ENCODE measurements at places on chromosomes 6 and 20. TPM values are rescaled to one million over a fixed set of nuclear protein-coding genes. Genes with fewer than 3 reads are reported as not detected.

Gene EYA2
- total RNA-seq: 0.11 TPM

Gene LPA
- not detected for total RNA-seq

Gene RIPOR2
- 1.7 TPM for total RNA-seq

Gene OPRL1
- 1.2 TPM for total RNA-seq

Gene MPIG6B
- total RNA-seq: not detected

Gene CALHM5
- total RNA-seq: 5.1 TPM

Gene EFCAB8
- total RNA-seq: not detected

Gene RPP21
- total RNA-seq: 53.9 TPM

Gene PACSIN1
- total RNA-seq: not detected

Gene FRS3
- 3.4 TPM for total RNA-seq

Gene NT5E
- 762 TPM for total RNA-seq

Gene XKR7
- total RNA-seq: under 0.01 TPM

Gene IFT52
- 32.3 TPM for total RNA-seq

Gene TREM1
- total RNA-seq: 0.52 TPM

Gene SPAG4
- total RNA-seq: 12.6 TPM

Gene FAM120B
- 15.0 TPM for total RNA-seq

Gene SMAP1
- total RNA-seq: 21.0 TPM

Gene MAP3K5
- 68.5 TPM for total RNA-seq

Gene TSHZ2
- not detected for total RNA-seq

Gene ELOVL2
- 0.06 TPM for total RNA-seq

Gene GINM1
- 54.2 TPM for total RNA-seq

Gene SLA2
- total RNA-seq: not detected

Gene DYNLT2
- total RNA-seq: 1.9 TPM

Gene KIAA1755
- 0.17 TPM for total RNA-seq

Gene CCNC
- 67.9 TPM for total RNA-seq

Data from LHCN-M2 (cell line).